Stimulated activated CD8-positive, alpha-beta memory T cell treated with anti-CD3 and anti-CD28 coated beads, Interleukin-4, amount 100 ng/mL, for 4 hours (primary cell): ENCODE measurements at places on chromosomes 3 and 15.

DNA sequence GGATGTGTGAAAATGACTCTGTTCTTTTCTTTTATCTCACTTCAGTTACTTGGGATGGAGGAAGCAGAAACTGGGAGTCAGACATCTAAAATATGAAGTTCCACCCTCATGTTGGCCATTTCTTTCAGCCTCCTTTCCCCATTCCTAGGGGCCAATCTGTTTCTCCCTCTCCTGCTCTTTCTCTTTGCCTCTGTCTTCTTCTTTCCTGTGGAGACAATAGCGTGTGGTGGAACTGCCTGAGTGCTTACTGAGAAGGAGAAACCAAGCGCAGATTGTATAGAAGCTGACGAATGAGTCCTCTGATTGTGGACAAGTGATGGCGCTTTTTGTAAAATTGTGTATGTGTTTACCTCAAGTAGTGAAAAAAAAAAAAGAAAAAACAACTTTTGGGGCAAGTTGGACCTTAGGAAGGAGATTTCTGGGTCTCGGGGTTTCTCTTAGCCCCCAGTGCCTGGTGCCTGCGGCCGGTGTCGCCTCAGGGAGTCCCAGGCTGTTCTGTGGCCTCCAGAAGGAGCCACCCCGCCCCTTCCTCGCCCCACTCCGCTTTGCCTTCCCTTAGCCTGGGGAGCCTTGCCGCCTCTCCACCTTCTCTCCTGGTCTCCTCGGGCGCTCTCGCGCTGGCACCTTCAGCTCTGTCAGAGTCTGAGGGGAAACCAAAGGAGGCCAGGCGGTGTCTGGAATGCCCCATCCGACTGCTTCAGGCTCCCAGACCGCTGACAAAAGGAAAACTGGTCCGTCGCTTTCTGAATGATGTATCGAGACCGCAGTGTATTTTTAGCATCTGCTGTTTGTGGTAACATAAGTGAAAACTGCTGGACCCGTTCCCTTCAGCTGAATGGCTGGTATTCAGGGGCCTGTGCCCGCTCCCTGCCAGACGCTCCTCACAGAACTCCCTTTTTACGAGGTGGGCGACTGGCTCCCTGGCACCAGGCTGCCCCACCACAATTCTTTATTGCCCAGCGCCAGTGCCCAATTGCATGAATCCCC, 30.1 kb downstream of the SCG5 start:
- no peak for DNase-seq

- DNase-seq: no peak
Measured at GRCh38 chr15:68990231-68990991, 24.1 kb upstream of the NOX5 start.

DNA sequence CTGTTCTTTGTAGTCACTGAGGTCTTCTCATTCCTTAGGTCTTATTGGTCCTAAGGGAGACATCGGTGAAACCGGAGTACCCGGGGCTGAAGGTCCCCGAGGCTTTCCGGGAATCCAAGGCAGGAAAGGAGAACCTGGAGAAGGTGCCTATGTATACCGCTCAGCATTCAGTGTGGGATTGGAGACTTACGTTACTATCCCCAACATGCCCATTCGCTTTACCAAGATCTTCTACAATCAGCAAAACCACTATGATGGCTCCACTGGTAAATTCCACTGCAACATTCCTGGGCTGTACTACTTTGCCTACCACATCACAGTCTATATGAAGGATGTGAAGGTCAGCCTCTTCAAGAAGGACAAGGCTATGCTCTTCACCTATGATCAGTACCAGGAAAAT, 11.6 kb downstream of the ADIPOQ start:
- DNase-seq: no peak

- DNase-seq: no peak
Measured at GRCh38 chr3:77256584-77257503, 216.9 kb downstream of the ROBO2 start.

DNA sequence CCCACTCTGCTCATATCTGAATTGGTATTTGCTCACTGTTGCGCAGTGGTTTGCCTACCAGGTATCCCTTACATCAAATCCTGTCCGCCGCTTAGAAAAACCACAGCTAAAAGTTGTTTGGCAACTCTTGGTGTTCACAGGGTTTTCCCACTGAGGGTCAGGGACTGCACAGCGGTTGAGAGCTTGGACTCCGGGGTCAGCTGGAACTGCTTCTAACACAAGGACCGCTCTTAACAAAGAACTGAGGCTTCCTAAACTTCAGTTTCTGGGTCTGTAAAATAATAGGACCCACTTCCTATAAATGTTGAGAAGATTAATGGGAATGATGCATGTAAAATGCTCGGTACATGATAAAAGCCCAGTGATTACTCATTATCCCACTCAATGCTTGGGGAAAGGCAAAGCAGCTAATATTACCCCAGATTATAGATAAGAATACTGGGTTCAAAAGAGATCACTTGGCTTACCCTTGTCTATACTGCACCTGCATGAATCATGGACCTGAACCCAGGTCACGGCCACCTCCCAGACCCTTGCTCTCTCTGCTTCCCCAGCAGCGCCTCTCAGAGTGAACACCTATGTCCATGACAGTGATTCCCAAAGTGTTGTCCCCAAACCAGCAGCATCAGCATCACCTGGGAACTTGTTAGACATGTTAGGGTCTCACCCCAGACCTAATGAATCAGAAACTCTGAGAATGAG, 36.1 kb downstream of the LIPC start:
- no peak for DNase-seq

DNA sequence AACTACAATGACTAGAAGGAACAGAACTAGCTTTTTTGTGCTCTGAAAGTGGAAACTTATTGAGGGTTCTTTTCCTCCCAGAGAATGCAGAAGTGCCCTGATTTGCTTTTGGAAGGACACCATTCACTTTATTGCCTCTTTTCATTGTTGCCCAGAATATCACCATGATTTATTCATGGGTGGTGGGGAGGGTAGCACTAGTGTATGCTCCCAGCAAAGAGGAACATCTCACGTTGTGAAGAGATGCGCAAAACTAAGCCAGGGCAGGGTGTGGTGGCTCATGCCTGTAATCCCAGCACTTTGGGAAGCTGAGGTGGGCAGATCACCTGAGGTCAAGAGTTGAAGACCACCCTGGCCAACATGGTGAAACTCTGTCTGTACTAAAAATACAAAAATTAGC, 31.4 kb downstream of the FLNB start:
- DNase-seq: no peak

DNA sequence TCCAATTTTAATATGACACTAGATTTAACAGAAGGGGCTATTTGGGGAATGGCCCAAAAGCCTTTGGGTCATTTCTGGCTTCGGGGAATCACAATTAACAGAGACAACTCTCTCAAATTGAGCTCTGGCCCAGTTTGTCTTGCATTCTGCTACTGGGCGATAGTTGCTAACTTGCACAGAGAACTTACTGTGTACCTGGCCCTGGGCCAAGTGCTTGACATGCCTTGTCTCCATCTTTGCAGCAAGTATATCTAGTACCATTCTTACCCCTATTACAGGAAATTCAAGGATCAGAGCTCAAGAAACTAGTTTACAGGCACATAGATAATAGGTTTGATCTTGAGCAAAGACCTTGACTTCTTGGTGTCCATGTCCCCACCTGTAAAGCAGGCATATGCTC, 175.7 kb downstream of the TMEM108 start:
- DNase-seq: no peak
